ENCODE measurements at places on chromosomes 12 and 14.

DNA sequence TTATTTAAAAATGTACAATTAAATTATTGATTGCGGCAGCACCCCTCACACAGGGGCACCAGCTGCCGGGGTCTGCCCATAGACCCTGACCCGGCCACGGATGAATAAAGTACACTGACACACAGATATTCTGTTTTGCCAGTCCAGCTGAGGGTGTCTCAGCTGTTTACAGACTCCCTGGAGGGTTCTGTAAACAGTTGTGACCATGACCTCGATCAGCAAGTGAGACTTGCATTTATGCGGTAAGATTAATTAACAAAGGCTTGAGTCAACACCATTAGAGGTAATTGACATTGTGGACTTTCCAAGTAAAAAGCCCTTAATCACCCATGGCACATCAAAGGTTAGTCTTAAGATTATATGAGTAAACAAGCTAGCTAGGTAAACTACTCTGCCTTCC, 94.3 kb downstream of the FUT8 start:
- no peak for DNase-seq

DNA sequence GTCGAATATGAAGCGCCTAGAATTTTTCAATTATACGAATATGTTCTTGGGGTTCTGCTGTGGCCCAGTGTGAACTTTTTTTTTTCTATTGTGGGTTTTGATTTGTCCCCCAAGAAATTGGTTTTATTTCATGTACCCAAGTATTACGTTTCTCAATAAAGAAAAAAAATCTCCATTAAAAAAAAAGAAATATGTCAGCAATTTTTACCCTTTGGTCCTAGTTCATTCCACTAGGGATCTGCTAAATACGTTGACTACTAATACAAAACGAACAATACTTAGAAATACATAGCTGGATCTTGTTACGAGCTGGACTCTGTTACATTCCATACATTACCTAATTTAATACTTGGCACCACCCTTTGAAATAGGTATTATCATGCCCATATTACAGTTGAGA, 216.9 kb downstream of the SLC16A7 start:
- no peak for DNase-seq

DNA sequence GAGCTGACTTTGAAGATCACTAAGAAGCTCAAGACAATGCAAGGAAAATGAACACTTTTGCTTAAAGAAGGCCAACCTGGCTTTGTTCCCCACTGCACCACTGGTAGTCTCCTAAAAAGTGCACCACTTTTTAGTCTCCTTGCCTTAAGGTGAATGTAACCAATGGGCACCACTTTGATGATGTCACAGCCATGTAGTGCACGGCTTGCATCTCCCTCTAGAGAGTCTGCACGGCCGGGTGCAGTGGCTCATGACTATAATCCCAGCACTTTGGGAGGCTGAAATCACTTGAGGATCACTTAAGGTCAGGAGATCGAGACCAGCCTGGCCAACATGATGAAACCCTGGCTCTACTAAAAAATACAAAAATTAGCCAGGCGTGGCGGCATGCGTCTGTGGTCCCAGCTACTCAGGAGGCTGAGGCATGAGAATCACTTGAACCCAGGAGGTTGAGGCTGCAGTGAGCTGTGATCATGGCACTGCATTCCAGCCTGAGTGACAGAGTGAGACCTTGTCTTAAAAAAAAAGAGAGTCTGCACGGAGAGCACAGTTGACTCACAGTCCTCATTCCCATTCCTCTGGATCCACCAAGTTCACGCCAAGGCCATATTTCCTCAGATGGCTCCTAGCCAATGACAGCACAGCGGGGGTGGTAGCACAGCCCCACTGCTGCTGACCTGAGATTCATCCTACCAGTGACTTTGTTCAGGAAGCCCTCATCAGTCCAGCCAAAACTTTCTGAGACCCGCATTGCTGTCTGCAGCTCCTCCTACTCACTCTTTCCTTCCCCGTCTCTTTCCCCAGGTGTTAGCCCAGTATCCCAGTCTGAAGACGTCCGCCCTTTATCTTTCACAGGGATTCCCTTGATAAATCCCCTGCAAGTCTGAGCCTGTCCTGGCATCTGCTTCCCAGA, 16.5 kb upstream of the IFT81 start:
- no peak for DNase-seq

DNA sequence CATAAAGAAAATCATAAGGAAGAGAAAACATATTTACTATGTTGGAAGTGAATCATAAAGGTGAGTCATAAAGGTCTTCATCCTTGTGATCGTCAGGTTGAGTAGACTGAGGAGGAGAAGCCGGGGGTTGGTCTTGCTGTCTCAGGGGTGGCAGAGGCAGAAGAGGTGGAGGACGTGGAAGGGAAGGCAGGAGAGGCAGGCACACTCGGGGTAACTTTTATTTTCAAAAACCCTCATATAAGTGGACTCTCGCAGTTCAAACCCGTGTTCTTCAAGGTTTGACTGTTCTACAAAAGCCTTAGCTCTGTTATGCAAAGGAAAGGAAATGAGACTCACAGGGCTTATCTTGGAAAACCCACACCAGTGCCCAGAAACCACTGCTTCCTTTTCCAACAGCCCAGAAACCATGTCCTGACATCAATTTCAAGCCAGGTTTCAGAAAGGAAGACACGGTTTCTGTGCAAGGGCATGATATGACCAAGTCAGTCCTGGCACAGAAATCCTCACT, 14.0 kb downstream of the SMCO2 start:
- no peak for DNase-seq

- no peak for DNase-seq
Observed at GRCh38 chr12:89354612-89355067, 2.3 kb upstream of the DUSP6 start.

DNA sequence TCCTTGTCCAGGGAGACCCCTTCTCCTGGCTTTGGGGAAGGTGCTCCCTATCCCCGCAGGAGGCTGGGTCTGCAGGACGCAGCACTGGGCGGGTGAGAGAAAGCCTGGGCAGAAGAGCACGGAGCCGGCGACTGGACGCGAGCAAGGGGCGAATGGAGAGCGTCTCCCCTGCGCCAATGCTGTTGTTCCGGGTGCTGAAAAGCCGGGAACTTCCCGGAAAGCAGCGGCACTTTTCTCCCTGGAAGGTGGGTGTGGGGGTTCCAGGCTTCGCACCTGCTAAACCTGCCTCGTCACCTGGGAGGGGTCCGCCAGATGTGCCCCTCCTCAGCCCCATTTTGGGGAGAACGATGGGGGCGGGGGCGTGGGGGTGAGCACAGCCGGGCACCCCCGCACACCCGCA, 417.1 kb upstream of the TMTC1 start:
- no peak for DNase-seq

DNA sequence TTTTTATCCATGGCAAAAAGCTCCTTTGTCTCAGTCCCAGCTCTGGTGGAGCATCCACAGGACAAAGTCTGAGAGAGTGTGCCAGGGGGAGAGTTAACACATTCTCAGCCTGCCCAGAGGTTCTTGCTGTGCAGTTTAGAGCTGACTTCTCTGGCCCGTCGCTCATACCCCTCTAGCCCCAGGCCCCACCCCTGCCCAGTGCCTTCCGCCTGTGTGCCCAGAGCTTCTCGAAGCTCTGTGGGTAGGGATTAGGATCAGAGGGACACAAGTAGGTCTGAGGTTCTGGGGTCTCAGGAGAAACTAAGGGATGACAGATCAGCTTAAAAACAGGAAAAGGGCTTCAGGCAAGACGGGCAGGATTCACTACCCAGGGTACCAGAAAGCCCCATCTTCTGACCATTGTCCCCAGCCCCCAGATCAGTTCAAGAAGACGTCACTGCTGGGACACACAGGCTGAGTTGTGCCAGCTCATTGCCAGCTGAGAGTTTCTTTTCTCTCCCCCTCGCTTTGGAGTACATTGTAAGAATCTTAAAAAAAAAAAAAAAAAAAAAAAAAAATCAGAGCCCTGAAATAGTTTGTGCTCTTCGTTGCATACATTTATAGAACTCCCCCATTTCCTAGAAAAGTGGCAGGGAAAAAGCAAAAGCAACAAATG, 127.0 kb downstream of the GCH1 start:
- no peak for DNase-seq

- DNase-seq: no peak
Observed at GRCh38 chr14:24136684-24137528, 912 bp downstream of the PSME1 start.

DNA sequence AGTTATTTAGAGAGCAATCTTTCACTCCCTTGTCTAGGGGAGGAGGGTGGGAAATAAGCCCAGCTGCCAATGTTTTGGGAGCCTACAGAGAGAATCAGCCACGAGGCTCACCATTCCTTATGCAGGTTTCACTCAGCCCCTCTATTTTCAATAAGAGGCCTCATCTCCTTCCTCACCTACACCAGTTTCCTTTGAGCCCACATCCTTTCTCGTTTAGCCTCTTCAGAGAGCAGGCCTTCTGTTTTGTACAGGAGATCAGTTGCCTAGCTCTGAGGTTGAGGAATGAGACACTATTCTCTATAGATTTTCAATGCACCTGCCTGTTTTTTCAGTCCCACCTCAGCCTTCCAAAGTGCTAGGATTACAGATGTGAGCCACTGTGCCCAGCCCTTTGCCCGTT, 17.9 kb downstream of the SNAPC1 start:
- DNase-seq: no peak

- no peak for DNase-seq
Observed at GRCh38 chr14:105700622-105701288, 174.4 kb downstream of the TMEM121 start.

DNA sequence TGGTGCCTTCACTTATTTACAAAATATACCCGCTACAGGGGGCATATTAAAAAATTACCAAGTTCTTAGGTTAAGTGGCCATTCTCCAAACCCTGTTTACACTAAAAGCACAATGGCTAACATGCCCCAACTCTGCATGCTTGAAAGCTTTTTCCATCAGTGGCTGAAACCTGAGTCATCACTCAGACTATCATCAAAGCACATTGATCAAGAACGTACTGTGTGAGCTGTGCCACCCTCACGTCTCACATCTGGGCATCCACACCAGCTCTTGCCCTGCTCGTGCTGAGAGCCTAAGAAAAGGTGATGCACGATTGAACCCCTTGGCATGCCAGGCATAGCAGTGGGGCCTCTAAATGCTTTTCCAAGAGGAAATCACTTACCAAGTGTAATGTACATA, 13.2 kb downstream of the AQP6 start:
- no peak for DNase-seq

DNA sequence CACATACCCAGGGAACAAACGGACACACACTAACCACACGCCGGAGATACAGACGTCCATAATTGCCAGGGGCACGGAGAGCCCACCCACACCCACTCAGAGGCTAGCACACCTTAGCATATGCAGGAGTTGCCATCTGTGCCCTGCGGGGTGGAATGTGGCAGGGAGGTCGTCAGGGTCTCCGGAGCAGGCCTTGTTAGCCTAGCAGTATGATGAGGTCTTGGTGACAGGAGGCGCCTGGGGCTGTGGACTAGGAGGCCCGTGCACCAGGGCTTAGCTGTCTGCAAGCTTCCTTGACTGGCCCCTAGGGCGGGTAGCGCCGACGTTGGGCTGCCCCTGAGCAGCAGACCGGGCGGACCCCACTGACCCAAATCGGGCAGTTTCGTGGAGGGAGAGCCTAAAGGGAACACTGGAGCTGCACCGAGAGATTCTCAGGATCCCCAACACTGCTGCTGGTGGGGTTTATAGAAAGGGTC, 10.0 kb downstream of the STAC3 start:
- DNase-seq: no peak

All from stimulated activated CD8-positive, alpha-beta memory T cell treated with anti-CD3 and anti-CD28 coated beads, Interleukin-2, amount 100 ng/mL, for 1 hour (primary cell).